NCI-H1436 treated with DMSO at 0.1 percent for 48 hours (cell line): ENCODE measurements at places on chromosomes 6 and 20.

DNA sequence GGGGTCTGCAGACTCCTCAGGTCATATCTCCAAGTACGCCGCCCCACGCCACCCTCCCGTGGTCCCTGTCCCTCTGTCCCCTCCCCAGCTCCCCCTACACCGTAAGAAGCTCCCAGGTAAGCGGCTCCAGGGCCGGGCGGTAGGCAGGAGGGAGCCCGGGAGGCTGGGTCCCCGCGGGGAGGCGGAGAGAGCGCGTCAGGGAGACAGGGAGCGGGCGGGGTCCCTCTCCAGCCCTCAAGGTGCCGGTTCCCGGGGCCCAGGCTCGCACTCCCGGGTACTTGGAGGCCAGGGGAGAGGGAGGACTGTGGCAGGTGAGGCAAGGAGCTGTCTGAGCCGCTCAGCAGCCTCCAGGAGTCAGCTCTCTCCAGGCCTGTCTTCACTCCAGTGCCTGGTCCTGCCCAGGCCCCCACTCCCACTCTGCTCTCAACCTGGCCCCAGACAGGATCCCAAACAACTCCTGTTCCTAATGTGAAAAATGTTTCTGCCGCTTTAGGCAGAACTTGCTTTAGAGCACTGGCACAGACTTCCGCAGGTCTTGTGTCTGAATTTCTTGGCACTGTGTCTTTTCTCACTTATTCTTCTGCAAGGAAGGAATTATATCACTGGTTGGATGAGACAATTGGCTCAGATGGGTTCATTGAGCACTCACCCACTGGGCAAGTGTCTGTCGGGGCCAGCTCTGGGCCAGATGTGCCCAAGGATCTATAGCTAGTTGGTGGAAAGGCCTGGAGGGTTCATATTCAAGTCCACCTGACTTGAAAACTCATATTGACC, 36.6 kb downstream of the HLA-G start:
- DNase-seq, result no peak

DNA sequence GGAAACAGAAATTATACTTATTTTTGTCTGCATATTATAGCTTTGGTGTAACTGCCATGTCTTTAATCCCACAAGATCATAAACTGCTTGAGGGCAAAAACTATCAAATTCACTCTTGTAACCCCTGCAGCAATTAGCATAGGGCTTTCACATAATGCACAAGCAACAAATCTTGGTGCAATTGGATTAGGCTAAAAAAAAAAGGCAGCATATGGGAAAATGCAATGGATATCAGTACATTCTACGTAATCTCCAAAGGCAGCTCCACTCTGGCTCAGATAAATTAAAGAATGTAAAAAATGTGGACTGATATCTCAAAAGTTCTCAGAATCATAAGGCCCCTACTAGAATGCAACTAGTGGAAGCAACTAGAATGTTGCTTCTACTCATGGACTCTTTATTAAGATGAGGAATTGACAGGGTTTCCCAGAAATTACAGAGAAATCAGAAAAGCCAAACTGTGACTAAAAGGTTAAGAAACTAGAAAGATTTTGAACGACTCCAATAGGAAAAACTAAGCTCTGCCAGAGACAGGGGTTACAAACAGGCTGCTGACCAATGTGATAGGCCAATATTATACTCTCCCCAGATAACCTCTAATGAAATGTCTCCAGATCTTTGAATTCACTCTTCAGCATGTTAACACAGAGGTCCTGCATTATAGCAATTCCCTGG, 55.0 kb downstream of the FILIP1 start:
- DNase-seq, result no peak

- DNase-seq, result no peak
Observed at GRCh38 chr20:61658563-61658962, 406.5 kb downstream of the CDH4 start.

- no peak for DNase-seq
Observed at GRCh38 chr6:53067849-53068361, 2.7 kb downstream of the FBXO9 start.

DNA sequence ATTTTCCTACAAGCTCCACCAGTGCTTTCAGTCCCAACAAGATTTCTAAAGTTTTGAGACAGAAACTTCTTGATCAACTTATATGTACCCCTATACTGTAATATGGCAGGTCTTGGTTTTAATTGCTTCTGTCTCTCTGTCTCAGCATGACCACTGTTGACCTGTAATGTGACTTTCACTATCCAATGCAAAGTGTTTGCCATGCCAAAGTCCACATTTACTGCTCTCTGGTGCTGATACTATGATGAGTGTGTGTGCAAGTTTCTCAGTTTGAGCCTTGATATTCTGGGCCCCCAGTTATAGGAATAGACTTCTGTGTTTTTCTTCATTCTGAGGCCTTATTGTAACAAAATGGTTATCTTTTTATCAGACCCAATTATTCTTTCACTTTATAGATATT, 45.8 kb downstream of the OR2J2 start:
- no peak for DNase-seq

- DNase-seq, result no peak
Observed at GRCh38 chr6:123323452-123324329, 313.1 kb downstream of the TRDN start.

- DNase-seq, result no peak
Observed at GRCh38 chr20:52087471-52087870, 104.1 kb downstream of the ZFP64 start.

- no peak for DNase-seq
Observed at GRCh38 chr6:115323001-115323400, 737.7 kb downstream of the FRK start.

- DNase-seq, result no peak
Observed at GRCh38 chr6:138106665-138107077, 548 bp downstream of the PERP start.

DNA sequence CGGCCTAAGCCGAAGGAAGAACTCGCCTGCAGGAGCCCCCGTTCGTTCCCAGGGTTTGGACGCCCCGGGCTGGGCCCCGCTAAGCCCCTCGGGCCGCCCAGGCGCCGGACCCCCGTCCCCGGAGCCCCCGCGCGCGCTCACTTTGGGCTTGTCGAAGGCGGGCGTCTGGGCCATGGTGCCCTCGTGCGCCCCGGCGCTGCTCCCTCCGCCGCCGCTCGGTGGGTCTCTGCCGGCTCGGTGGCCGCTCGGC, 140 bp downstream of the ADA start:
- no peak for DNase-seq

DNA sequence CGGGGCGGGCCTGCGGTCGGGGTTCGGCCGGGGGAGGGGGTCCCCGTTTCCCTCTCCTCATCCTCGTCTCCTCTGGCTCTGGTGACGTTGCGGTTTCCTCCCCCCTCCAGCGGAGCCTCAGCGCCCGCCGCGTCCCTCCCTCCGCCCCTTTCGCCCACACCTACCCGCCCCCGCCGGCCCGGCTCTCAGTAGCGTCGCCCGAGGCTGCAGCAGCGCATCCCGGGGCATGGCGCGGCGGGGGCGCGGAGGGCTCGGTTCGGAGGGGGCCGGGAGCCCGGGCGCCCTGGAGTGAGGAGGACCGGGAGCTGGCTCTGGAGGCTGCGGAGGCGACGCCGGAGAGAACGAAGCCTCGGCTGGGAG, at the start of gene DSE:
DSE (plus strand) TSS at position 188 of the 360 bp plus-strand sequence. CDS start 28,304 bp downstream, outside the sequence.
- DNase-seq, result no peak

DNA sequence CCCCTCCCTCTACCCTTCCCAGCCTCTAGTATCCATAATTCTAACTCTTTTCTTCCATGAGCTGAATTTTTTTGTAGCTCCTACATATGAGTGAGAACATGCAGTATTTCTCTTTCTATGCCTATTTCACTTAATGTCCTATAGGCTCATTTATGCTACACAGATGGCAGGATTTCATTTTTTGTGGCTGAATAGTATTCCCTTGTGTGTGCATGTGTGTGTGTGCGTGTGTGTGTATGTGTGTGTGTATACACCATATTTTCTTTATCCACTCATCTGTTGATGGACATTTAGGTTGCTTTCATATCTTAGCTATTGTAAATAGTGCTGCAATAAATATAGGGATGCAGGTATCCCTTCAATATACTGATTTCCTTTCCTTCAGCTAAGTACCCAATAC, 101.0 kb downstream of the ADAT2 start:
- DNase-seq, result no peak

DNA sequence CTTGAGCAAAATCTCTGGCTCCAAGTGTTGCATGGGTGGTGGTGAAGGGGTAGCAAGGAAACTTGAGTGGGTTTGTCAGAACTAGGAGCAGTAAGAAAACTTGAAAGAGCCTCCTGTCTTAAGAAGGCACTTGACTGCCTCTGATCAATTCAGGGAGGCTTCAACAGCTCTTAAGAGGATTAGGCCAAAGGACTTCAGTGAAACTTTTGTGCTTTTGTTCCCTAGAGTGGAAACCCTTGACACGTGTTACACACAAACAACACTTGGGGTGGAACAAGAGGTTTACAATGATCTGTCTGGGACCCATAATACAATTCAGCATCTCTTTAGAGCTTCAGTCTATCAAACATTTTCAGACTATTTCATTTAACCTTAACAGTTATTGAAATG, 80.1 kb upstream of the ARMC2 start:
- no peak for DNase-seq

- DNase-seq, result no peak
Observed at GRCh38 chr6:21873562-21873961, 280.0 kb downstream of the SOX4 start.

DNA sequence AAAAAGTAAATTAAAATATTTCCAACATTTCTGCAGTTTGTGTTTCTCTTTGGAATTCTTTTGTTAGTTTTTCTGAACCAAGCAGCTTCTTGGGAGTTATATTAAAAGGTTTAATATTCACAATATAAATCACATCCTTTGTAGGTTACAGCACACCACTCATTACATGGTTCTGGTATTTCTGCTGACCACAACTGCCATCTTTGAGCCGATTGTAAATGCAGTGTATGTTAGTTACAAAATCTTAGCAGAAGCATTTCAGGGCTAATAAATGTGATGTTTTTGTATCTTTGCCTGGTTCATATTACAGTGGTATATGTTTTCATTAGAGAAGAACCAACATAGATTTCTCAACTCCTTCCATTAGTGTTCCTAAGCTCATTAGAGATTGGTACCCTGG, 19.1 kb upstream of the TSHZ2 start:
- DNase-seq, result no peak

- DNase-seq, result no peak
Observed at GRCh38 chr6:111604259-111605099, 1.2 kb downstream of the TRAF3IP2 start.

- no peak for DNase-seq
Observed at GRCh38 chr6:112557961-112558360, 210.8 kb downstream of the RFPL4B start.

GRCh38 chr6:42022755-42023384, 27.5 kb upstream of the TAF8 start:
- DNase-seq, result no peak

GRCh38 chr20:47124181-47124717, 229.6 kb downstream of the EYA2 start:
- no peak for DNase-seq

DNA sequence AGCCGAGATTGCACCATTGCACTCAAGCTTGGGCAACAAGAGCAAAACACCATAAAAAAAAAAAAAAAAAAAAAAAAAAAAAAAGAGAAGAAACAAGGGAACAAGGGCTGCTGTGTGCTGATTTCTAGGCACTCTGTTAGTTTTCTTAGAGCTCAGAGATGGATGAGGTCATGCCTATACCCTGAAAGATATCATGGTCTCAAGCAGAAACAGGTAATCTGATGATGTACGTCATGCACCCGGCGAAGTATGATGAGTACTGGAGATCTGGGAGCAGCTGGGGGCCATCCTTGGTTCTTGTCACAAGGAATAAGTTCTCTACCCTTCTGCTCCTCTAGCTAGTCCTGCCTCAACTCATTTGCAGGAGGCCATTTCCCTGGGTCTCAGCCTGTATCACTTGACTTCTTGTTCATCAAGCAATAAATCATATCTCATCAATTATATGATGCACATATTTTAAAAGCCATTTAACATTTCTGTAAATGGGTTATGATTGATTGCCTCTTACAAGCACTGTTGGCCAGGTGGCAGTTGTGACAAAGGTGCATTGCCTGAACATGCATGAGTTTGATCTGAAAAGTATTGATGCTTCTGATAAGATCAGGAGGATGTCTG, 517.2 kb downstream of the DHX35 start:
- no peak for DNase-seq

DNA sequence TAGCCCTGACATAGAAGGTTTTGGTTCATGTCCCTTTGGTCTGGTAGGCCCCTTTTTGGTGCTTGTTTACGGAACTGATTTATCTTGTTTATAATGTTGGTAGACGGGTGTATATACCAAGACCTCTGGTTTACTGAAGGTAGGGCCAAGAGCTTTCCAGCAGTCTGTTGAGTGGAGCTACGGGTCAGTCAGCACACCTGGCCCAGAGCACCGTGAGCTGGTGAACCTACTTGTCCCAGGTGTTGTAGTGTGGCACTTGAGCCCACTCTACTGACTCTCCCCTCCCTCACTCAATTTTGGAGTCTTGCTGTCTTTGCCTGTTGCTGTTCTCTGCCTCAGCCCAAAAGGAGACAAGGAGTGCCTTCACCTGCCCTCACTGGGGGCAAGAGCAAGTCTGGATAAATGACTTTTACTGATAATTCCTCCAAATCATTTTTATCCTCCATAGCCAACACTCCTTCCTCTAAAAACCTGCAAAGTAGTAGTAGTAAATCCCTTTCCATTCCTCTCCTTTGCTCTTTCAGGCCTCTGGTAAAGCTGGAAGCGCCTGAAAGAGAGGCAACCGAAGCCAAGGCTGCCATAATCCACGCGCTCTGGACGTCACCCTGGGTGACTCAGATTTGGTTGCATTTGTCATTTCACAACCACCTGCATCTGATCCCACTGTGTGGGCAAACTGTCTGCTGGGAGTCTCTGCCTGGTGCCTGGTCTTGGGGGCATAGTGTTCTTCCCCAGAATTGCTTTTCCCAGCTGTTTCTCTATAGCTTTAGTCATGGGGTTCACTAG, 22.2 kb downstream of the RREB1 start:
- DNase-seq, result no peak

GRCh38 chr6:137370871-137371633, 123.1 kb downstream of the OLIG3 start:
- no peak for DNase-seq

GRCh38 chr6:158903801-158904200, 84.6 kb upstream of the EZR start:
- no peak for DNase-seq
